CD8-positive, alpha-beta T cell (primary cell): ENCODE measurements at places on chromosomes 16 and 17.

- DNase-seq: no peak
Observed at GRCh38 chr16:11325404-11326083, 19.7 kb upstream of the RMI2 start.

DNA sequence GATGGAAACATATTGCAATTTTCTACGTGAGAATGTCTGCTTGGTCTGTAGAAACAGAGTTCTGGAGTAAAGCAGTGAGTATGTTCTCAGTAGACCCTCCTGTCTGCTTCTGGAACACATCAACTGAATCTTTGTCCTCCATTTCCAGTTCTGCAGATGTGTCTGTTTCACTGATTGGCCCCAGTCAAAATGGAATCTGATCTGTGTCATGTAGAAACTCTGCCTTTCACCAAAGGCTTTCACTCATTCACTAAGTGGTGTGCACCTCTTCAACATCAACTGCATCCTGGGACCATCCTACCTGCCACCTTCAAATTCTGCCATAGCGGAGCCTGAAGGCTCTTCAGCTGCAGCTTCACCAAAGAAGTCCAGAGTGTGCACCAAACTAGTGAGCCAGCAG, 2.8 kb upstream of the ZNF267 start:
- DNase-seq: no peak

DNA sequence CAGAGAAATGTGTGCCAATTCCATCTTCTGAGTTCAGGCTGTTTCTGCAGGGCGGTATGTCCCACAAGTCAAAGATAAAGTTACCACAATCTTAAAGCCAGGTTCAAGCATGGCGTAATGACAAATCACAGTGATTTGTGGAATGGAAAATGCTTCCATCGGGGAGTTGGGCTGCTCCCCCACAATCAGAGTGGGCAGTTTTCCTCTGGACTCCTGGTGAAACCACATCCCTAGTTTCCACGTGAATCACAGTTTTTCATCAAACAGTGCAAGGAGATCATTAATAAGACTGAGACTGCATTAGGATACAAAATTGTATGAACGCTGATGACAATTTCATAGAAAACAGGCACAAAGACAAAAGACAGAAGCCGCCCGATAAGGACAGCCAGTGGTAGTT, 3.6 kb downstream of the LITAF start:
- no peak for DNase-seq

DNA sequence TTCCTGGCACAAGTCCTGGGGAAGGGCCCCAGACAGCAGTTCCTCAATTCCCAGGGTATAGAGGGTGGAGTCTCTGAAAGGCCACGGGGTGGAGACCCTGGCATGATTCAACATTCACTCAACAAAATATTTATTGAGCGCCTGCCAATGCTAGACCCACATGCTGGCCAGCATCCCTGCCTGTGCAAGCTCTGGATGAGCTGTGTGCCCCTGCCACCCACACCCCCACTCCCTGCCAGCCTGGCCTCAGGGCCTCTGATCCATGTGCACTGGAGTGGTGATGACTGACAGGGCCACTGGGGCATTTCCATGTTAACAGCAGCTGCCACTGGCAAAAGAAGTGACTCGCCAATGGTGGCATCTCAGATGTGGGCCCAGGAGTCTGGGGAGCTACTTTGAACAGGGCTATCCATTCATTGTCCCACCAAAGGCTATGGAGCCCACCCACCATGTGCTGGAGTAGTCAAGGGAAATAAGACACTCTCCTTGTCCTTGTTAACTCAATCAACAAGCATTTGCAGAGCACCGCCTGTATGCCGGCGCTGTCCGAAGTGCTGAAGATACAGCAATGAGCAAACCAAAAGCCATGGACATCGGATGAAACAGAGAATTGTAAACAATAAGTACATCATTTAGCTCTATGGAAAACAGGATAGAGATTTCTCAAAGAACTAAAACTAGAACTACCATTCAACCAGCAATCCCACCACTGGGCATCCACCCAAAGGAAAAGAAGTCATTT, 3.0 kb upstream of the PRSS22 start:
- no peak for DNase-seq

DNA sequence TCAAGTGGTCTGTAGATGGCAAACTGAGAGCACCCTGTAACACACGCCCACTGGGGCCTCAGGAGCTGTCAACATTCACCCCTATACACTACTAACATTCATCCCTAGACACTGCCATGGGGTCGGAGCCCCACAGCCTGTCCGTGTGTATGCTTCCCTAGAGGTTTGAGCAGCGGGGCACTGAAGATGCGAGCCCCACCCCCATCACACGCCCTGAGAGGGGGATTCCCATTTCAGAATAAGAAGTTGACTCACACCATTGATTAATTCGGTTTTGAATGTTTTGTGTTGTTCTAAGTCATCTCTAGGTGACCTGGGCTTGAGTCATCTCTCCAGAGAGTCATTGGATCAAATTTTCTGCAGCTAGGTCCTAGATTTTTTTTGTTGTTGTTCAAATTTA, 37.3 kb upstream of the MMD start:
- no peak for DNase-seq

DNA sequence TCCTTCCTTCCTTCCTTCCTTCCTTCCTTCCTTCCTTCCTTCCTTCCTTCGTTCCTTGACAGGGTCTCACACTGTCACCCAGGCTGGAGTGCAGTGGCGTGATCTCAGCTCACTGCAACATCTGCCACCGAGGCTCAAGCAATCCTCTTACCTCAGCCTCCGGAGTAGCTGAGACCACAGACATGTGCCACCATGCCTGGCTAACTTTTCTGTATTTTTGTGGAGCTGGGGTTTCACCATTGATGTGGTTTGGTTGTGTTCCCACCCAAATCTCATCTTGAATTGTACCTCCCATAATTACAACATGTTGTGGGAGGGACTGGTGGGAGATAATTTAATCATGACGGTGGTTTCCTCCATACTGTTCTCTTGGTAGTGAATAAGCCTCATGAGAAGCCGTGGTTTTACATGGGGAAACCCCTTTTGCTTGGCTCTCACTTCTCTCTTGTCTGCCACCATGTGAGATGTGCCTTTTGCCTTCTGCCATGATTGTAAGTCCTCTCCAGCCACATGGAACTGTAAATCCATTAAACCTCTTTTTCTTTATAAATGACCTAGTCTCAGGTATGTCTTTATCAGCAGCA, 90.3 kb upstream of the MPHOSPH6 start:
- DNase-seq: no peak

DNA sequence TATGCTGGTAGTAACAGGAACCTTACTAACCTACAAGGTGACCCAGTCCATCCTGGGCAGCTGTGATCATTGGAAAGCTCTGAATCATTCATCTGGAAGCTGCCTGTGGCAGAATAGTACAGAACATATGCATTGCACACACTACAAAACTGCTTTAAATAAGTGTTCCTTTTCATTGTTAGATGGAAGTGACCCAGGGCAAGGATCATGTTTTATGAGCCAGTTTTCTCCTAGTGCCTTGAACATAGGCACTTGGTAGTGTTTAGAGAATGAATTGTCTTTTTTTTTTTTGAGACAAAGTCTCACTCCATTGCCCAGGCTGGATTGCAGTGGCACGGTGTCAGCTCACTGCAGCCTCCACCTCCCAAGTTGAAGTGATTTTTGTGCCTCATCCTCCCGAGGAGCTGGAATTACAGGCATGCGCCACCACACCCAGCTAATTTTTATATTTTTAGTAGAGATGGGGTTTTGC, 55.4 kb downstream of the TENT4B start:
- DNase-seq: no peak

GRCh38 chr16:58197314-58198012, 443 bp downstream of the CSNK2A2 start:
- no peak for DNase-seq

DNA sequence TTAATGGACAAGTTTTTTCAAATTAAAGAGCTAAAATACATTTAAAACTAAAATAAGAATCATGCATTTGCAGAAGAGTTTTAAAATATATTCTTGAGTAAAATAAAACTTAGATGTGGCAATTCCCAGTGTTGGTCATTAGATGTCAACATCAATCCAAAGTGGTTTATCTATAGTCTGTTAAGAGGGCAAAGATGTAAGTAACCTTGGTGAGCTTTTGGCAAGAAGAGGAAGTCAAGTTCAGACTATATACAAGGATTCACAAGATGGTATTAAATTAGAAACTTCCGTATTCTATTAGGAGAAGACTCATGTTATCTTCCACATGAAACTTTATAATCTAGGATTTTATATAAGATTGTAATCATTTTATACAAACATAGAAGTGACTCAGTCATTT, 73.1 kb downstream of the CEP95 start:
- DNase-seq: no peak

- peak; percentile 60 for DNase-seq
Observed at GRCh38 chr17:48492401-48493298, 38.2 kb downstream of the HOXB1 start.

- no peak for DNase-seq
Observed at GRCh38 chr16:67965668-67966548, 2.5 kb downstream of the SLC12A4 start.

DNA sequence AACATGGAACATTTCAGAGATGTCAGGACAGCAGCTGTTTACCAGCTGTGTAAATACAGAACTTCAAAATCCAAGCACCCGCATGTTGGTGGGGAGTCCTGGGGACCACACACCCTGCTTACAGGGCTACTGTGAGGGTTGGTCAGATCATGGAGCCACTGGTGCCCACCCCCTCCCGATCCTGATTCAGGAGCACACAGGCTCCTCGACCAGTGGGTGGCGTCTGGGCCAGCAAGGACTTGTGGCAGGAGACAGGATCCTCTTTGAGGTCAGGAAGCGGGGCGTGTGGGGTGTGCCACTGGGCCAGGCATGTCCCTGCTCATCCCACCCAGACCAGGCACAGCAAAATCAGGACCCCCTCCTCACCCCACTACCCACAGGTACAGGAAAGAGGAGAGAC, 83.6 kb downstream of the SDK2 start:
- no peak for DNase-seq

GRCh38 chr17:32493976-32494513, 7.3 kb downstream of the CDK5R1 start:
- no peak for DNase-seq

DNA sequence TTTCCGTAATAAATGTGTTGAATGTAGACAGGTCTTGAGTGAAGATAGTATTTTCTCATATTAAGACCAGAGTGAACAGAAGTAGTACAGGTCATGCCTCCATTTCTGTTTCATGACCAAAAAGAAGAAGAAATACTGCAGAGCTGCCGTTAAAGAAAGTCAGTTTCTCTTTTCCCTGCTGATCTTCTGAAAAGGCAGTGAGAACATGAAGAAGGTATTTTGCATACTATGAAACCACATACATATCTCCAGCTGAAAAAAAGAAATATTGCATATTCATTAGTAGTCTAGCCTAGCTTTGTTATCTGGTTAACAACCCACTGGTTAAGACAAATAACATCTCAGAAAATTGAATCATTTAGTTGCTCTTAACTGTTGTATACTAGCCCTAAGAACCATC, 138.4 kb downstream of the PHKB start:
- DNase-seq: no peak

GRCh38 chr17:17200831-17201230, 5.3 kb downstream of the PLD6 start:
- DNase-seq: no peak

- no peak for DNase-seq
Observed at GRCh38 chr16:28187595-28188004, 24.2 kb downstream of the XPO6 start.

GRCh38 chr17:83068641-83069570, 10.5 kb upstream of the METRNL start:
- no peak for DNase-seq

GRCh38 chr16:86982912-86983311, 334.3 kb downstream of the C16orf95 start:
- DNase-seq: no peak

DNA sequence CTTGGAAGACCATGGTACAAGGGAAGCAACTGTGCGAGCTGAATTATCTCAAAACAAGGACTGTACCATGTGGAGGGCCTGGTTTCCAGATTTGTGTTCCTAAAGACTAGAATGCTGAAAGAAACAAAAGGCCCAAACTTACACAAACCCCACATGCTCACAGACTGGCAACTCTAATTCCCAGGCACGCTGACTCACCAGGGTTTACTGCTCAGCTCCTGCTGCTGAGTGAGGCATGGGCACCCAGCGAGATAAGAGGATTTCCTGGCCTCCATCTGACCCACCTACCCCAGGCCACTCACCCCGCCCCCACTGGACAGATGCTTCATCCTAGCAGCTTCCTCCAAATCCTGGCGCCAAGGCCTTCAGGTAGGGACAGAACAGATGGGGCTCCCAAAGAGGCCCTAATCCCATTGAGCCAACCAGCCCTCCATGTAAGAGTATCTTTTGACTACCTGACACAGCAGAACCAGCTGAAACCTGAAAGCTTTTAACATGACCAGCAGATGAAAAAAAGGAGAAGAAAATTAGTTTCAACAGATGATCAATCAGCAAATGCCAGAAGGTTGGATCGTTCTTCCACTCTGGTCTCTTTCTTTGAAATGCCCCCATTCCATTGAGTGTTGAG, 33.9 kb downstream of the DCUN1D3 start:
- DNase-seq: no peak

DNA sequence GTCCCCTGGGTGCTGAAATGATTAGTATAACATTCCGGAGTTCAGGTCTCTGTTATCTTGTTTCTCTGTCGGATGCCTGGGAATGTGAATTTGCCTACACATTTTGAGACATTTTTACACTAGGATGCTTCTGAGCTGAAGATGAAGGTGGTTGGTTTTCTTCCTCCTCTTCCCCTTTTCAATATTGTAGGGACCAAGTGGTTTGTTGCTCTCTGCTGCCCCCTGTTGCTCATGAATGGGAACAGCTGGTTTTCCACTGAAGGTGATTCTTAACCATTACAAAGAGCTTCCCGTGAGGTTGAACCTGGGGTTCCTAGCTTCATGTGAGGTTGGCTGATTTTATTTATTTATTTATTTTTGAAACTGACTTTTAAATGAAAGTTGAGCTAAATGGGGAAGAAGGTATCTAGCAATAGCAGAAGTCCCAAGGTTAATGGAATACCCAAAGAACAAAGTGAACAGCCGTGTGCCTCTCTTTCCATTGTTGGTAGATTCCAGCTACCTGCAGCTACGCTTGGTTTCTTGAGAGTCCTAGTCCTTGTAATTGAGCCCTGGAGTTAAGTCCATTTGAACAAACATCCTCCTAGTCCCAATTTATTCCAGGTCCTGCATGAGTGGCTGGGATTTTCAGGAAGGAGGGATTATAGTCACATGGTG, 983.9 kb upstream of the EEF2KMT start:
- DNase-seq: no peak

DNA sequence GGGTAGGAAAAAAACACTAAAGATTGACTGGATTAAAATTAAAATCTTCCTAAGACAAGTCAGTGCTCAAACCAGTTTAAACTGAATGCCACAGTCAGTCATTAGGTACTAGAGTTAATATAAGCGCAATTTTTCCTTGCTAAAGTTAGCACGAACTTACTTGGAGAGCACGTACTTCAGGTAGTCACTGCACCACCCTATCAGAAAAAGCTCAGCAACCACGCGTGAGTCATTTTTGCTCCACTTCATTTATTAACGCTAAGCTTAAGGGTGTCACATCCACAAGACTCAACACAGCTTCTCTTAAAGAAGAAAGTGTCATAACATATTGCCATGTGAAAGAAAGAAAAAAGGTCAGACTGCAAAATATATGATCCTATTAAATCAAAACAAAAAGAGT, 53.1 kb downstream of the TEX2 start:
- DNase-seq: no peak
